ENCODE measurements at places on chromosomes 3 and 15.

DNA sequence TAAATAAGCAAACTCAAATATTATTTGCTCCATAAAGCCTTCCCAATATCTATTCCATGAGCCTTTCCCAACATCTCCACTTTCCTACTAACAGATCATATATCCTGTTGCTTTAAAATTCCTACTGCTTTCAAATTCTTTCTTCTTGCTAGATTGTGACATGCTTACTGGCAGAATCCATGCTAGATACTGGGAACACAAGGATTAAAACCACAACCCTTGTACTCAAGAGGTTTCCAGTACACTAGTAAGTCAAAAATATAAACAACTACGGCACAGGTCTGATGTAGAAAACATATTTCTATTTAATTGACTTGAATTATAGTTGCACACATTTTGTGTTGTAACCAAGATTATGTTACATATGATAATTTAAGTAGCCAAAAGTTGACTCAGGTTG, 275.0 kb downstream of the ZBTB20 start:
- no peaks in the 10 kb centered on the region for H3K27me3 ChIP-seq
- DNase-seq: no peak
- H3K27ac ChIP-seq: no peak overlapping the region
- no peak overlapping the region for H3K4me3 ChIP-seq

DNA sequence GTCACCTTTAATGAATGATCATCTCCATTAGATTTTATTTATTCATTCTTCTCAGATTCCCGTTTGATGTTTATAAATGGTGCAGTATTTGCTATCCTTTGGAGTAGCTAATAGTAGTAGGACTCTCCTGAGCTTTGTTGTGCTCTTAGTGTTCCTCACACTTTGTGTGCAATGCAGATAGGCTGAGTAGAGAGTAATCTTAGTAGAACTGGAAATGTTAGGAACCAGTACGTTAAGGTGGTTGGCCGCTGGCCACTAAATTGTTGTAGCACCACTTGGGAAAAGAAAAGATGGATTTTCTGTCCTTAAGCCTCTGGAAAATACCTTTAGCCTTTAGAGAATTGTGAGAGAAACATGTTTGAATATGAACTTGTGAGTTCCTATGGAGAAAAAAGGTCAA, 19.9 kb upstream of the EBLN2 start:
- no peak overlapping the region for H3K4me3 ChIP-seq
- peaks cover 70% of the 10 kb centered on the region for H3K4me1 ChIP-seq
- no peak overlapping the region for H3K27ac ChIP-seq

GRCh38 chr3:112020674-112021085, 13.9 kb upstream of the TMPRSS7 start:
- no peaks in the 10 kb centered on the region for H3K27me3 ChIP-seq
- no peaks in the 10 kb centered on the region for H3K4me1 ChIP-seq
- no peak overlapping the region for H3K4me3 ChIP-seq
- H3K27ac ChIP-seq: no peak overlapping the region

GRCh38 chr15:54521206-54521605, 543.0 kb downstream of the UNC13C start:
- peaks cover 7% of the 10 kb centered on the region for H3K4me1 ChIP-seq
- H3K4me3 ChIP-seq: no peak overlapping the region
- H3K27ac ChIP-seq: no peak overlapping the region
- no peaks in the 10 kb centered on the region for H3K27me3 ChIP-seq

- H3K36me3 ChIP-seq: 0 out of 2 replicates have a peak, but pooled peaks cover 4% of the 10 kb centered on the region
- H3K4me1 ChIP-seq: peaks cover 18% of the 10 kb centered on the region
- no peak overlapping the region for H3K4me3 ChIP-seq
- H3K27me3 ChIP-seq: no peaks in the 10 kb centered on the region
Observed at GRCh38 chr3:154247806-154248415, 76.4 kb downstream of the DHX36 start.

DNA sequence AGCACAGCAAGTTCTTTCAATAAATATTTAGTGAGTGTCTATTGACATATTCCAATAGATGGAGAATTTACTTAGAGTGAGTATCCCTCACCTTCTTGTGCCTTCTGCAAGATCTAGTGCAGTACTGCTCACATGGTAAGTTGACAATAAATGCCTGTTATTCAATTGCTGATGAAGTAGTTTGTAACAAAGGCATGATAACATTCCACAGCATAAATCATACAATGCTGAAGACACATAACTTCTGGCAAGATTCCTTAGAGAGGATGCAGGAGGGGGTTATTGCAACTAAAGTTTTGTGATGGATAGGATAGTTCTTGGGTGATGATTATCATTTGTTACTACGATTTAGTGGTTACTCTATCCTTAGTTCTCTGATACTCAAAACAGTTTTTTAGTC, 112.2 kb upstream of the RBMS3 start:
- no peaks in the 10 kb centered on the region for H3K27me3 ChIP-seq
- no peak overlapping the region for H3K27ac ChIP-seq
- no peak overlapping the region for H3K4me3 ChIP-seq
- no peak for DNase-seq
- H3K4me1 ChIP-seq: peaks cover 20% of the 10 kb centered on the region
- H3K36me3 ChIP-seq: no peaks in the 10 kb centered on the region
